ENCODE measurements at places on chromosomes 7 and 10. TPM values are rescaled to one million over a fixed set of nuclear protein-coding genes. Genes with fewer than 3 reads are reported as not detected.

DNA sequence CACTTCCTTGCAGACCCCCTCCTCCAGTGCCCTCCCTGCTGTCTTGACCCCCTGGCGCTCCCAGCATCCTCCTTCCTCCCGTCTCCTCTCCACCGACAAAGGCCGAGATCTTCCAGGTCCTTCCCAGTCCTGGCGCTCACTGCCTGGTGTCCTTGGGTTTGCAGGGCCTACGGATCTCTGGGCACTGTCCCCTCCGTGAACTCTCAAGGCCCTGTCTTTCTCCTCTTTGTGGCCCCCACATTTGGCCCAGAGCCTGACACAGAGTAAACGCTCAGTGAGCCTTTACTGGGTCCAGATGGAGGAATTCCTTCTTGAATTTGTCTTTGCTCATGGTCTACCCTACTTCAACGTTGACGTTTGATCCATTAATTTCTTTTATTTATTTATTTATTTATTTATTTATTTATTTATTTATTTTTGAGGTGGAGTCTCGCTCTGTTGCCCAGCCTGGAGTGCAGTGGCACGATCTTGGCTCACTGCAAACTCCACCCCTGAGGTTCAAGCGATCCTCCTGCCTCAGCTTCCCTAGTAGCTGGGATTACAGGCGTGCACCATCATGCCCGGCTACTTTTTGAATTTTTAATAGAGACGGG, 29.7 kb downstream of the TMEM270 start:
- no peak for DNase-seq

- no peak for DNase-seq
Measured at GRCh38 chr10:110260746-110261477, 43.8 kb downstream of the SMNDC1 start.

VTI1A gene
- total RNA-seq, result 42.6 TPM

- DNase-seq, result peak; percentile 57
Measured at GRCh38 chr10:86711513-86712316, 43.4 kb downstream of the LDB3 start.

DNA sequence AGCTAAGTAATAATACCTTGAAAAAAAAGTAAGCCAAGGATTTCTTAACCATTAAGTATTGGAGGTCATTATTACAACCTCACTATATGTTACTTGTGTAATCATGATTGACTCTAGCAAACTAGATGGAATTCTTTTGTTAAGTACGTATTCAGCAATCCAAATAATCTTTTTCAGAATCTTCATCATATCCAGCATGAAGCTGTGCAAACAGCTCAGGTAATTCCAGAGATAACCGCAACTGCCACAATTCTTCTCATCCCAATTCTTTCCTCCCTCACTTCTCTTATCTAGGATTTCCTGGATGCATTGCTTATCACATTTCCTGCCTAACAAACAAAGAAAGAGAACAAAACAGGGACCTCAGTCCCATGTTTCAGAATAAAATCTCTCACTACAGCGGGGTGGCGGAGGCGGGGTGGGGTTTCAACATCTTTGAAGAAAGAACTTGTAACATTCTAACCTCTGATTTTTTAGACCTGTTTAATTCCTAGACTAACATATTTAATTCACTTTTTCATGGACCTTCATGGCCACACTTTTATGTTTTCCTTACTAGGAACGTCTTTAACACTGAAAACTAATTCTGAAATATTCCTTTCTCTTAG, 156.5 kb downstream of the POM121L12 start:
- DNase-seq, result no peak

ANXA8L1 gene
- total RNA-seq, result not detected

GRCh38 chr7:84697506-84697905, 489.4 kb downstream of the SEMA3D start:
- no peak for DNase-seq

OPN4 gene
- not detected for total RNA-seq

GRCh38 chr7:127886248-127886647, 145.0 kb downstream of the LRRC4 start:
- no peak for DNase-seq

FAM180A gene
- total RNA-seq, result not detected
